Stimulated activated CD4-positive, alpha-beta T cell treated with anti-CD3 and anti-CD28 coated beads, TNF-alpha, amount 100 ng/mL, for 48 hours (primary cell): ENCODE measurements at places on chromosomes 4 and X.

- DNase-seq, result no peak
Measured at GRCh38 chr4:169258141-169258540, 12.6 kb downstream of the SH3RF1 start.

GRCh38 chr4:8709050-8709728 is 116.6 kb downstream of the CPZ start:
- DNase-seq, result no peak

GRCh38 chr4:147078875-147079658 is 133.4 kb upstream of the TTC29 start:
- DNase-seq, result no peak

DNA sequence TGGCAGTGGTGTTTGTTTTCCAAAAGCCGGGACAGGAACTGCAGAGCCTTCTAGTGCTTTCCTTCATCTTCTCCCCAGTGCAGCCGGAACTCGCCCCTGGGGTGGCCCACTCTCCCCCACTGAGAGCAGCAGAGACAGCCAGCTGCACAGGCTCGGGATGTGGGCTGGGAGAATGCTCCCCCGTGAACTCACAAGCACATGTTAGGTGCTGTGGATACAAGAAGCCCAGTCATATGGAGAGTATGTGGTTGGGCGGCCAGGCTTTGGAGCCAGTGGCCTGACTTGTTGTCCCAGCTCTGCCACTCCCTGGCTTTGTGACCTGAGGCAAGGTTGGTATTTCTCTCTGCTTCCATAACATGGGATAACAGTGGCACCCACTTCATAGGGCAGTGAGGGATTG is 9.4 kb upstream of the KIAA0232 start:
- DNase-seq, result no peak

DNA sequence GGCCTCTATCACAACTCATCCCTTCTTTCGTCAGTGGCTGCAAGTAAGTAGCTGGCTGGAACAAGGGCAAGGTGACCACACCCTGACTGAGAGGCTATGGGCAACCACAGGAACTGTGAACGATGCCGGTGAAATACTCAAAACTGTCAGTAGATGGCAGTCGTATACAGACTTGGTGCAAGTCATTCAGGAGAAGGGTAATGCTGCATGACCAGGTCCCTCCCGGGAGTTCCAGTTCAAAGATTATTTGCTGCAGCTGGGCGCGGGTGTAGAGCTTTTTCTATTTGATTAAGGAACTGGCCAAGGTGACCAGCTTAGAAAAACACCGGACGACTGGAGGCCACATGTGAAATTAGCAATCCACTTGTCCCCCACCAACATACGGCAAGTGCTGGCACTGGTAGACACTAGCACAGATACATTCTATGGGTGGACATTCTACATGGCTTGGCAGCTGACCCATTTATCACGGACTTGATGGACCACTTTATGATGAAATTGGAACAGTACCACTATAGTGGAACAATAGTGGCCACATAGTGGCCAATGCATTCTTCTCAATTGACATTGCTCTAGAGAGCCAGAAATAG is 726.6 kb downstream of the TRAM1L1 start:
- peak; percentile 4 for DNase-seq

GRCh38 chr4:38233727-38234480 is 273.7 kb downstream of the PTTG2 start:
- DNase-seq, result no peak

DNA sequence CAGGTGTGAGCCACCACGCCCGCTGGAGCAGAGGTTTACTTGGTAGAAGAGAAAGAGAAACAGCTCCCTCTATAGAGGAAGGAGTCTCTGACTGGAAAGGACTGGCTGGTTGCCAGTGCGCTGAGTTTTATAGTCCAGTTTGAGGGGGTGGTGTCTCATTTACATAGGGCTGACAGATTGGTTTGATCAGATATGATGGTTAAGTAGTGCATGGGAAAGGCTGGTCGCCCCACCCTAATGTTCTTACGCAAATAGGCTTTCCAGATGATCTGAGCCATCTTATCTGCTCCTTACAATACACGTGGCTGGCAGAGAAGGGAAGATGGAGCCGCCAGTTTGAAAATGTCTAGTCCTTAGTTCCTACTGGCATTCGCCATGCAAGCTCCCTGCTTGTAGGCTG is 439.5 kb downstream of the NAF1 start:
- no peak for DNase-seq

DNA sequence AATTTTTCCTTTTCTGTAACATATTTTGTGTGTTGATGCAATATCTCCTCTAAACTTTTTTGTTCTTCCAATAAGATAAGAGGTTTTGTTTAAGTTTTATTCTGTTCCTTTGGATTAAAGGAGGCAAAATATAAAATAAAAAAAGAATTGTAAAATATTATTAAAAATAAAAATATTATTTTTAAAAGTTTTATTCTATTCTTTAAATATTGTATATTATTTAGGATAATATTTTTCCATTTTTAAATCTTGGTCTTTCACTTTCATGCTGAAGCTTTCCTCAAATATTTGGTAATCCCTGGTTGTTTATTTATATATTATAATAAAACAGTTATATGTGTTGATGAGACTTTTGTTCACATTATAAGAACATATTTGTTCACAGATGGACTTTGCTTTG is 187.9 kb upstream of the PDE5A start:
- no peak for DNase-seq

DNA sequence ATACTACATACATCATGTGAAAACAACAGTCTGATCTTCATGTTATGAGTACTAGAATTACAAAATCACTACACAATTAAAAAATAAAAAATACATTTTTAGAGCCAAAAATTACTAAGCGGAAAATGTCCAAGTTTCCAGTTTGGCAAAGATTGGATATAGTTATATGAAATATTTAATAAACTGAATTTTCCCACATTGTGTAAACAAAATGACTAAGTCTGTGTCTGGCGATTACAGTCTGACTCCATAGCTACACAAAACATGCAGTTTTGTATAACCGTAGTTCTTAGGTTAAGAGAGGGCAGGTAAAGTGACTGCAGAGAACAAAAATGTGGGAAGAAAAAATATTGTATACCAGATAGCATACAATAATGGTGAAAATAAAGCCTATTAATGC is 59.2 kb upstream of the TMEM47 start:
- DNase-seq, result no peak

DNA sequence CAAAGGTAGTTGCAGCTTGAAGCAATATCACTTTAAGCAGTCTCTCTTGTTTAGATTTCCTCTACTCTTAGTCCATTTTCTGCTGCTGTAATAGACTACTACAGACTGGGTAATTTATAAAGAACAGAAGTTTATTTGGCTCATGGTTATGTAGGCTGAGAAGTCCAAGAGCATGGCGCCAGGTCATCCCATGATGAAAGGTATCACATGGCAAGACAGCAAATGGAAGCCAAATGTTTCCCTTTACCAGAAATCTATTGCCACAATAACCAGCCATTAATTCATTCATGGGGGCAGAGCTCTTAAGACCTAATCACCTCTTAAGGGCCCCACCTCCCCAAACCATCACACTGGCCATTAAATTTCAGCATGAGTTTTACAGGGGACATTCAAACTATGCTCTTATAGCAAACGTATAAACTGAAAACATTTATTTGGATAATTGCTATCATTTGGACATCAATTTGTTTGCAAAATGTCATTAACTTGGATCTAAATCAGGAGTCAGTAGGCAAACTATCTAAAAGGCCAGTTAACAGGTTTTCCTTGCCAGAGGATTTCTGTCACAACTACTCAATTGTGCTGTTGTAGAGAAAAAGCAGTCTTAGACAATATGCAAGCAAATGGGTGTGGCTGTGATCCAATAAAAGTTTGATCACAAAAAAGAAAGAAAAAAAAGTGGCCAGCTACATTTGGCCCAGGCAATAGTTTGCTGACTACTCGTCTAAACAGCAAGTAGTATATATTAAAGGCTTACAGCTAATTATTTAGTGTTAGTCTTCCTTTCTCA is 75.7 kb upstream of the GUCY1A1 start:
- no peak for DNase-seq

GRCh38 chr4:1487761-1488160 is 81.5 kb upstream of the NKX1-1 start:
- no peak for DNase-seq

- DNase-seq, result no peak
Measured at GRCh38 chrX:149720021-149720689, 8.3 kb downstream of the MAGEA11 start.

DNA sequence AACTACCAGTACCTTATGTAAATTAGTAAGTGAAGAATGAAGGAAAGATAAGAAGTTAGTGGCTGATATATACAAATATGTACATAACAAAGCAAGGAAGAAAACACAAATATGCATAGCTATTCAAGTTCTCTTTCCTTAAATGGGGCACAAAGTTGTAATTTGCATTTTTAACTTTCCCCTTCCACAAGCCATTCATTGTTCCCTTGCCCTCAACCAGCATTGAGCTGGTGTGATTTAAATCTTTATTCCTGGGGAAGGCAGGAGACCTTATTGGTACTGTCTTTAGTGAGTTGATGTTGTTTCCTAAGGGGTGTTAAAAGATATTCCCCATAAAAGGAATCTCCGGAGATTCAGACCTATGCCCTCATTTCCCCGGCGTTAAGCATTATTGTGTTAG is 735.3 kb downstream of the PCDH18 start:
- DNase-seq, result no peak

GRCh38 chr4:52617336-52618020 is 41.6 kb downstream of the USP46 start:
- DNase-seq, result no peak

- peak; percentile 8 for DNase-seq
Measured at GRCh38 chrX:45621376-45622041, 420.8 kb upstream of the DIPK2B start.

DNA sequence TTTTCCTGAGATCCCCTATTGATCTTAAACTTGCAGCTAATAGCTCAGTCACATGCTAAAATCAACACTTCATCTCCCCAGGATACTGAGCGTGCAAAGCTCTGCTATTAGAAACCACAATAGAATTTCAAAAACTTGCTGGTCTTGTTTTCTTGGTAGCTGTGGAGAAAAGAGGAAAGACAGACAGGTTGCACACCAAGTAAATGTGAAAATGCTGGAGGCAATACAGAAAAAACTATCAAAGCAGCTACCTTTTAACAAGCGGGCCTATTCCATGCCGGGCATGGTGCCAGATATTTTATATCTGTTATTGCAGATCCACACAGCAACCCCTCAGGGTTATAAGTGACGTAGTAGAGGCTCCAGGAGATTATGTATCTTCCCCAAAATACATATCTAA is 171.9 kb downstream of the DCTD start:
- no peak for DNase-seq

DNA sequence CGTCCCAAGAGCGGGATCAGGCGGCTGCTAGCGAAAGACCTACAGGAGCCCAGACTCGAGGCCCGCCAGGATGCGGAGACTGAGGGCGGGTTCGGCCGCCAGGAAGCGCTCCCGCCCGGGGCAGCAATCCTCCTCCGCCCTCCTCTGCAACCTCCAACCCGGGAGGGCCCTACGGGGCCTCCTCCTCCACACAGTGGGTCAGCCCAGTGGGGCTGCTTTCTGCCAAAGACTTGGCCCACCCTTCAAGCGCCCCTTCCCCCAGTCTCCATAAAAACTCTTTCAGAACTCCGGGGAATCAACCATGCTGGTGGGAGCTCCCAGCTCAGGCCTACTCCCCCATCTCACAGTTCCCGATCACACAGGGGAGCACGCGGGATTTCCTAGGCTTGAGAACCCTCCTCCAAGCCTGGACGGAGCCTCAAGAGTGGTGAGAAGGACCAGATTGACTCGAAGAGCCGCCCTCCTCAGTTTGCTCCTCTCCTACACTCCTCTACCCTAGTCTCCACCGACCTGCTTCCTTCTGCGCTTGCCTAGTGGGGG is 77.5 kb downstream of the RLIM start:
- DNase-seq, result no peak
